Breast epithelium (tissue), 4 donors: ENCODE measurements at places on chromosomes 1 and 21.
A peak's percentile ranks its signal among the peaks of the same experiment; 100 is the strongest.

GRCh38 chr1:168391851-168392681 is 111.4 kb downstream of the TBX19 start:
- no peak for DNase-seq

DNA sequence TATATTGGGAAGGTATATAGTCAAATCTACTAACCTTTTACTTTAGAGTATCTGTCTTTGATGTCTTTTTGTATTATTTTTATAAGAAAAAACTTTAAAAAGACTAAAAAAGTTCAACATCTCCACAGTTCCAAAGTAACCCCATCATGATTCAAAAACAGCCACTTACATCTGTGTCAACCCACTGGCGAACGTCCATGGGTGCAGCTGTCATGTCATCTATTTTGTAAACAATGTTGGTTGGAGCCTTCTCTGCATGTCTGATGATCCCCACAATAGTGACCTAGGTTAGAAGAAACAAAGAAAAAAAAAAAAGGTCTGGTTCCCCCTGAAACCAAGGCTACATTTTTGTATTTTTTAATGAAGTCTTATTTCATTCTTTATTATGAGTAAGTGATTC is 28.0 kb upstream of the SMPDL3B start:
- DNase-seq: no peak

DNA sequence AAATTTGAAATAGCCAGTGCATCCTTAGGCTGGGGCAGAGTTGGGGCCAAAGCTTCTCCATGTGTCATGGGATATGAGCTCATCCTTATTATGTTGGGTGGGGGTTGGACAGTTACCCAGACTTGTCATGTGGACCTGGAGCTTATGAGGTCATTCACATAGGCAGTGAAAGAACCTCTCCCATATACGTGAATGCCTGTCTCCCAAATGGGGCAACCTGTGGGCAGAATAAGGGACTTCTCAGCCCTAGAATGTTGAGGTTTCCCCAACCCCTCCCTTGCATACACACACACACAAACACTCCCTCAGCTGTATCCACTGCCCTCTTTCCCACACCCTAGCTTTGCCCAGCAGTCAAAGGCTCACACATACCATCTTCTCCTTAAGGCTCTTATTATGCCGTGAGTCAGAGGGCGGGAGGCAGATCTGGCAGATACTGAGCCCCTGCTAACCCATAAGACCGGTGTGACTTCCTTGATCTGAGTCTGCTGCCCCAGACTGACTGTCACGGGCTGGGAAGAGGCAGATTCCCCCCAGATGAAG is 2.3 kb upstream of the IVL start:
- no peak for DNase-seq

GRCh38 chr1:43352881-43353280 is 5.9 kb upstream of the CDC20 start:
- DNase-seq: no peak

DNA sequence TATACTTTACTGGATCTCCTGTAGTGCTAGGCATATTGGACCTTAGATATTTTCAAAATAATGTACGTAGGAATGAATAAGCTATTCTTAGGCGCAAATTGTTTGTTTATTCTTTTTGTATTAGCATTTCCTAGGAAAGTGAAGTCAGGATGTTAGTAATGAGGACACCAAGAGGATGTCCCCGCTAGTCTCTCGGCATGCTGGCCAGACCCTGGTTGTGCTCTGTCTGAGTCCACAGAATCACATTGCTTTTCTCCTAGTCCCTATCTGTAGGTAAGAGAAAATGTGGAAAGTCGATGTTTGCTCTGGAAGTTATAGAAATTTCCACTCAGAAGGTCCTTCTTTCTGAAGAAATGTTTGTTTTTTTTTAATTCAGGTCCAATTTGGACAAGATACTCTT is 31.1 kb downstream of the DNM3 start:
- DNase-seq: no peak

GRCh38 chr1:184022668-184023067 is 14.9 kb downstream of the COLGALT2 start:
- no peak for DNase-seq

DNA sequence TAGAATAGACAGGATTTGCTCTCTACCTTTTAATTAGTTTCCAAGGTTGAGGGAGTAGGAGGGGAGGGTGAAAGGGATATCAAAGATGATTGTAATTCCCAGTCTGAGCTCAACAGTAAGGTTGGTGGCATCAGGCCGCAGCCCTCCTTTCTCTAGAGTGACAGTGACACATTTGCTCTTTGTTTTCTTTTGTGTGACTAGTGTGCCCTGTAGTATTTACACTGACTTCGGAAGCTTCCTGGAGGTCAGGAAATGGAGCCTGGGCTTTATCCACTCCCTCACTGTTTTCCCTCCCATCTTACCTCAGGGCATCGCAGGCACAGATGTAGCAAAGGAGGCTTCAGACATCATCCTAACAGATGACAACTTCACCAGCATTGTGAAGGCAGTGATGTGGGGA is 44.7 kb upstream of the LAX1 start:
- no peak for DNase-seq

GRCh38 chr21:18244671-18245463 is at the start of gene CHODL:
Gene CHODL, plus strand, starts transcription at chr21:18244833. Its CDS starts 391 bp downstream, at chr21:18245224.
- DNase-seq: no peak

DNA sequence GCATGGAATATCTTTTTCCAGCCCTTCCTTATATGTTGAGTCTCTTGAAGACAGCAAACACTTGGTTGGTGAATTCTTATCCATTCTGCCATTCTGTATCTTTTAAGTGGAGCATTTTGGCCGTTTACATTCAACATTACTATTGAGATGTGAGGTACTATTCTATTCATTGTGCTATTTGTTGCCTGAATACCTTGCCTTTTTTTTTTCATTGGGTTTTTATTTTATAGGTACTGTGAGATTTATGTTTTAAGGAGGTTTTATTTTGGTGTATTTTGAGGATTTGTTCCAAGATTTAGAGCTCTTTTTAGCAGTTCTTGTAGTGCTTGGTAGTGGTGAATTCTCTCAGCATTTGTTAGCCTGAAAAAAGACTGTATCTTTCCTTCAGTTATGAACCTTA is 60.6 kb upstream of the ASPM start:
- DNase-seq: no peak

GRCh38 chr21:17733209-17733608 is 85.9 kb downstream of the C21orf91 start:
- DNase-seq: no peak

GRCh38 chr1:29029667-29030066 is 94.0 kb downstream of the TMEM200B start:
- no peak for DNase-seq

DNA sequence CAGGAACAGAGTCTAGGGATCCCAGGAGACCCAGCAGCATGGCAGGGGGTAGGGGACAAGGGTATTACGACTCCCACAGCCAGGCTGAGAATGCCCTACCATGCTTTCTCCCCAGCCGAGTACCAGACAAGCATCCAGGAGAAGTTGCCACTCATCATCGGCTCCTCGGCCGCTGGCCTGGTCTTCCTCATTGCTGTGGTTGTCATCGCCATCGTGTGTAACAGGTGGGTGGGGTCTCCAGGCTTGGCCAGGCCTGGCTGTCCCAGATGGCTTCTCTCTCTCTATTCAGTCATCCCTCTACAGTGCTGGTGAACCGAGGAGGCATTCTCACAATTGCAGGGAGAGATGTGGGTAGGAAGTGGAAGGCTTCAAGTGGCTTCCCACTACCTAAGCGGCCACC is 77.3 kb downstream of the LACTBL1 start:
- DNase-seq: no peak

GRCh38 chr1:226510453-226510852 is 38.1 kb upstream of the STUM start:
- no peak for DNase-seq

DNA sequence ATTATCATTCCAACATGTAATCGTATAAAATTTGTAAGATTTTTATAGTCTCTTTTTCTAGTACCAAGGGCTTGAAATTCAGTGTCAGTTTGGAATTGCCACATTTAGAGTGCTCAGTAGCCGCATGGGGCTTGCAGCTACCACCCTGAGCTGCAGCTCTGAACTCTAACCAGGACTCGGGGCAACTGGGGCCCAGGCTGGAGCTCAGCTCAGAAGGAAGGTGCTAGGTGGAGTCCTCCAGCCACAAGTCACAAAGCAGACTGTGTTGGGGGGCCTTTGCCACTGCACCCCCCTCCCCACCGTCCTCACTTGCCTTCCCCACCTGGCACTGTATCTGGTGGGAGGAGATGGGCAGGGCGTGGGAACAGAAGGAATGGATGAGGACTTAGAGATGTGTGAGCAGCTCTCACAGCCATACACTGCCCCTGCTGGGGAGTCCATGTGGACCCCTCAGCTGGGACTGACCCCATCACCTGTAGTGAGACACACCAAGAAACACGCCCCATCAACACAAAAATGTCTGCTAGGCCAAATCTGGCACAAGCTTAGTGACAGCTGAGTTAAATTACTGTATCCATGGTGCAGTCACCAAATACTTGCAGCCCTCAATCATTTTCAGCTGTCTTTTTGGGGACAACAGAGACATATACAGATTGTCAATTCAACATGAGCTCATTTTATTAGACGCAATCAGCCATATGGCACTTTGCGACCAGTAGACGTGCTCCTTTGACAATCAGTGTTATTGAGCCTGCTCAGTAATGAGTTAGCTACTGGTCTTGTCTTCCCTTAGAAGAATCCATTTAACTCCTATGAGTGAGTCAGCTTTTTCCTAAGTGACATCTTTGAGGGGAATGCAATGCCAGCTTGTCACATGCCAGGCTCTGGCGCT is 241.7 kb upstream of the RAB4A start:
- no peak for DNase-seq

- no peak for DNase-seq
Observed at GRCh38 chr1:48027533-48027835, 30.3 kb upstream of the TRABD2B start.

DNA sequence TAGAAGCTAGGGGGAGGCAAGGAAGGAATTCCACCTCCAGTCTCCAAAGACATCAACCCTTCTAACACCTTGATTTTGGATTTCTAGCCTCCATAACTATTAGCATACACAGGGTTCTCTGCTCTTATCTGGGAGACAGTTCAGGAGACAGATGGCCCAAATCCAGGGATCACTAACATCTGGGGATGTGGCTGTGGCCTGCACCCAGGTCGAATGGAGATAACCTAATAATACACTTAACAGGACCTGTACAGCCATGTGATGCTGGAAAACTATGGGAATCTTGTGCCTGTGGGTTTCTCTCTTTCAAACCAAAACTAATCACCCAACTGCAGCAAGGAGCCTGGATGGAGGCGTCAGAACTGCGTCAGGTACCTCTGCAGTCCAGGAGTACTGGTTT is 47.6 kb downstream of the KIAA0319L start:
- DNase-seq: no peak

- DNase-seq: no peak
Observed at GRCh38 chr1:17958704-17959103, 148.9 kb upstream of the IGSF21 start.

DNA sequence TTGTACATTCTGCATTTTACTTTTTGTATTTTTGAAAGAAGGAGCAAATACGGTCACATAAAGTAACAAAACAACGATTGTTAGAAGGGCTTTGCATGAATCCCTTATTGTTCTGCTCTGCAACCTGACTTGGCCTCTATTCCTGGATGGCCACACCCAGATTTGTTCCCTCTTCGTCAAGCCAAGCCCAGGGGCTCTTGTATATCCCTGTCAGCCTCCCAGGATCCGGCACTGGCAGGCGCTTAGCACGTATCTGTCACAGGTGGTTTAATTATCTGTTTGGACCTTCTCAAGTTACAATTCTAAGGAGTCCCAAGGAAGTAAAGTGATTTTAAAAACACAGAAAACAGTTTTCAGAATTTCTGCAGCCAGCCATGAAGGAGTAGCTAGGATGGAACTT is 28.0 kb downstream of the CRYAA start:
- peak; percentile 75 for DNase-seq

DNA sequence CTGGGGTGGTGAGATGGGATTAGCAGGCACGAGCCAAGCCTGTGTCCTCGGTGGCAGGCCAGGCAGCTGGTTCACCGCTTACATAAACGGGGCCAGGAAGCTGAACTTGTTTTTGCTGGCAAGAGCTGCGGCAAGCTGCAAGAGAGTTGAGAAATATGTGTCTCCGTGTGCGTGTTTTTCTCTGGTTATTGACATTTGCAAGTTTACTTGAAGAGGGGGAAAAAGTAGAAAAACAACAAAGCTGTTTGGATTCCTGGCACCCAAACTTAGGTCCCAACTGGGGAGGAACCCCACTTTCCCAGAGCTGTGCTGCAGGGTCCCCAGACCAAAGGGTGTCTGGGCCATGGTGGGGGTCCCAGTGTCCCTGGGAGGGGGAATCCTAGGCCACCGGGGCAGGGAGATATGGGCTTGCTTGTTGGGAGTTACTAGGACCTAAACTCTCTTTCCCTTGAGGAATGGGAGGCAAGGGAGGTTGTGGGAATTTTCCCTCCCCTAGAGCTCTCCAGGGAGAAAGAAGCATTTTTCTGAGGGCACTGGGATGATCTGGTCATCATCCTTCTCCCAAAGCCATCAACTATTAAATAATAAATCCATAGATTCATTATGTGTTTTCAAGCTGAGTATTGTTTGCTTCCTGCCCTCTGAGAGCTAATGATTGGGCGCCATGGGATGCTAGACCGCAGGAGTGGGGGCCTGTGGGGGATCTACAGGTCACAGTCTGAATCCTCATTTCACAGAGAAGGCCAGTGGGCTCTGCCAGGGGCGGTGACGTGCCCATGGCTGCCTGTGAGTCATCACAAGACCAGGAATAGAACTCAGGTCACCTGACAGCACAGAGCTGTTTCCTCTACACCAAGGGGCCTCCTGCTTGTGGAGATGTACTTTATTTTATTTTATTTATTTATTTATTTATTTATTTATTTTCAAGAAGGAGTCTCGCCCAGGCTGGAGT is 14.8 kb downstream of the IL6R start:
- DNase-seq: peak; percentile 93
